ENCODE measurements at places on chromosomes 6 and 20.

GRCh38 chr20:22404419-22405170, 179.8 kb downstream of the FOXA2 start:
- DNase-seq = no peak

- no peak for DNase-seq
Measured at GRCh38 chr6:3794092-3794491, 42.6 kb upstream of the PXDC1 start.

DNA sequence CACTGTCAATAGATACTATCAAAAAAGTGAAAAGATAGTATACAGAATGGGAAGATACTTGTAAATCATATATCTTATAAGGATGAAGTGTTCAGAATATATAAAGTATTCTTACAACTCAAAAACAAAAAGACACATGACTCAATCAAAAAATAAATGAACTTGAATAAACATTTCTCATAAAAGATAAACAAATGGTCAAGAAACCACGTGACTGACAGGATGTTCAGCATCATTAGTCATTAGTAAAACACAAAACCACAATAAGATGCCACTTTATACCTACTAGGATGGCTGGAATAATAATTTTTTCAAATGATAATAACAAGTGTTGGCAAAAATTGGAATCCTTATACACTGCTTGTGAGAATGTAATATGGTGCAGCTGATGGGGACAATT, 729.1 kb upstream of the HS3ST5 start:
- no peak for DNase-seq

- DNase-seq = no peak
Measured at GRCh38 chr20:17614176-17614811, 44.4 kb downstream of the DSTN start.

- DNase-seq = no peak
Measured at GRCh38 chr6:111423055-111423633, 59.9 kb downstream of the REV3L start.

DNA sequence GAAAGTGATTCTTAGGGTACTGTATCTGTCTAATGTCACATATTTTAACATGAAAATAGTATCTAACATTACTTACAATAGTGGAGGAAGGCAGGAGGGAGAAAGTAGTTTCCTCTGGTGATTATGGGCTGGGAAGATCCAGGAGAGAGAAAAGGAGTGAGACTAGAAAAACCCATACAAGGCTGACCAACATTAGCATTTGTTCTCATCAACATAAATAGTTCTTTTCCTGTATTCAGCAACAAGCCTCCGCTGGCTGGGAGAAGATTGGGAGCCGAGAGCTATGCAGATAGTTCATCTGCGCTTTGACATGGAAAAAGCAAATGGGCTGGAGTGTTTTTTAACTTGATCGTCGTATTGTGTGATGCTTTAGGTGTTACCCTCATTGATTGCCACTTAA, 239.4 kb downstream of the PHACTR1 start:
- DNase-seq = no peak

Measured in GM12864 (cell line).